ENCODE measurements at places on chromosomes 6 and 20. TPM values are rescaled to one million over a fixed set of nuclear protein-coding genes. Genes with fewer than 3 reads are reported as not detected.
A peak's percentile ranks its signal among the peaks of the same experiment; 100 is the strongest.

Gene ZNF311
- 0.40 TPM for total RNA-seq

Gene HCK
- not detected for total RNA-seq

GRCh38 chr6:85449818-85450759 is at the start of gene NT5E:
Gene NT5E (plus strand): TSS chr6:85450083. CDS start chr6:85450140, 57 bp downstream.
- no peak for DNase-seq

GRCh38 chr6:40500227-40500626 is 86.9 kb downstream of the LRFN2 start:
- DNase-seq, result no peak

DNA sequence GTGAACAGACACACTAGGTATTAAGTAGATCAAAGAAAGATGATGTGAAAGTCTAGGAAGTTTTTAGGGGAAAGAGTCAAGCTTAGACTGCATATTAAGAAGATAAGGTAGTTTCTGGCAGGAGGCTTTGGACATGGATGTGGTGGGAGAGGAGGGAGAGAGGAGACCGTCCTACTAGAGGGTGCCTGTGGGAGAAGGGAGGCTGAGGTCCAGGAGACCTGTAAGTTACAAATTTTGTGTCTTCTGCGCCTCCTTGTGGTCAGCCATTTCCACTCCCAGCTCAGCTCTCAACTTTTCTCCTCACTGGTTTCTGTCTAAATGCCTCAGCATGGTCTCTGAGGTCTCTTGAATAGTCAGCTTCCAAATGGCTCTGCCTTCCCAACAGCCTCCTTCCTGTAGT is 193.5 kb downstream of the UNC5CL start:
- DNase-seq, result peak; percentile 69

All from HT1080 (cell line).